Activated CD8-positive, alpha-beta T cell treated with anti-CD3 and anti-CD28 coated beads for 36 hours (primary cell): ENCODE measurements at places on chromosomes 6 and 20.

DNA sequence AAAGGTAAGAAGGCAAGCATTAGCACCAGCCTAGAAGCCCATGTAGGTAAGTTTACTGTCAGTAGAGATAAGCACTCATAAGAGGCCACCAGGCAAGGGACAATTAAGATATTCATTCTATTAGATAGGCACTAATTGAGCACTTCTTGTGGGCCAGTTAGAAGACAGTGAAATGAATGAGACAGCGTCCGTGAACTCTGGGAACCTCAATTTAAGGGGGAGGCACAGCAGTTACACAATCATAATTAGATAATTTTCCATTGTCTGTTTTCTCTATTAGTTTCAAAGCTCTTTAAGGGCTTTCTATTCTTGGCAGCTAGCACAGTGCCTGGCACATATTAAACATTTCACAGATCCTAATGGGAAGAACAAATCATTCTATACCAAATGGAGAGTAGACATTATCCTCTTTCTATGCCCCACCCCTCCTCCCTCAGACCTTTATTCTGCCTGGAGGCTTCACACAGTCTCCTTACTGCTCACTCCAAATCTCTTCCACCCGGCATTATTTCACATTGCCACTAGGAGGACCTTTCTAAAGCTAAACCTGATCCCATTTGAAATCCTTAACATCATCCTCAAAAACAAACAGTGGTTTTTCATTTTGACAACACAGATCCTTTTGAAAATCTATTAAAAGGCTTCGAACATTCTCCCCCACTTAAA lies 529.6 kb downstream of the ADGRB3 start:
- DNase-seq: no peak

- DNase-seq: peak; percentile 10
Observed at GRCh38 chr20:40265825-40266533, 423.1 kb downstream of the MAFB start.

DNA sequence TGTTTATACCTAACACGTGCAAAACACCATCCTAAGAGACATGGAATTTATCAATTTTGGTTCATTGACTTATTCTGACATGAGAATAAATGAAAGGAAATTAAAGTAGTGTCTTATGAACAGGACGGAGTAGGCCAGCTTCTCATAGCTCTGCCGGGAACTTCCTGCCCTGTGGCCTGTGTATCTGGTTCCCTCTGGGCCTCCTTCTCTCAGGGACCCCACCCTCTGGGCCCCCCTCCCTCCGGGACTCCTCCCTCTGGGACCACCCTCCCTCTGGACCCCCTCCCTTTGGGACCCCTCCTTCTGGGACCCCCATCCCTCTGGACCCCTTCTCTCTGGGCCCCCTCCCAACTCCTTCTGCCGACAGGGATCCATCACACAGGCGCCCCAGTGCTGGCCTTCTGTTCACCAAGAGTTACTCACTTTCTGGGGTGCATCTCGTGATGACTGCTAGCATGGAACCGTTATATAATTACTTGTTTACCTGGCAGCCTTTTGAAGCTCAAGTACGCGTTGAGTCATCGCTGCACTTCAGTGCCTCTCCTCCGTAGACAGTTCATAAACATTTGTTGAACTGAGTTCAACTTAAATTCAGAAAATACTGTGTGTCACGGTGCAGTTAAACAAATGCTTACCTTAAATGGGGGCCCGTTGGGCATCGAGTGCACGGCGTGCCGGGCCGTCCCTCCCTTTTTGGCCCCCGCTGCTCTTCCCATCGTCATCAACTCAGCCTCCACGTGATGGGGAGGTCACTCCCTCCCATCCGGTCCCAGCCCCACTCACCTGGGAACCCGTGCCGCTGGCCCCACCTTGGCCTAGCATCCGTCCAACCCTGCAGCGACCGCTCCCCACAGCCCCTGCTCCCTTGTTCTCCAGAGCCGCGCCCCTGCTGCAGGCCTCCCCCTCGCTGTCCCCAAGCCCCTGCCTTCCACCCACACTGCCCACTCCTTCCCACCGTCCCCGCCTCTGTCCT lies 8.1 kb downstream of the CCR6 start:
- DNase-seq: no peak

DNA sequence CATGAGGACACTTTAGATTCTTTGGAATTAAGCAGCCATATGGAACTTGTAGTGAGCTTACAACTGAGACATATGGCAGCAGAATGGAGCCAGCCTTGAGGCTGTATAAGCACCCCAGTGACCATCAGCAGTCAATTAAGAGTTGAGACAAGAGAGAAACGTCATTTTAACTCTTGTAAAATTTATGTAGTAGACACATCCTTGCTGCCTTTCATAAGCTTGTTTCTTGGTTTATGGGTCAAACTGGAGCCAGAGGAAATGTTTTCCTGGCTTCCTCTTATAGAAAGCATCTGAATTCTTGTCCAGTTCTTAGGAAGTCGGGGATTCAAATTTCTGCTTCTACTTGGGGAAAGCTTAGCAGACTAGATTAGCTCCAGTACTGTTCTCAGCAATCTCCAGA lies 745.1 kb upstream of the MARCKS start:
- DNase-seq: no peak

DNA sequence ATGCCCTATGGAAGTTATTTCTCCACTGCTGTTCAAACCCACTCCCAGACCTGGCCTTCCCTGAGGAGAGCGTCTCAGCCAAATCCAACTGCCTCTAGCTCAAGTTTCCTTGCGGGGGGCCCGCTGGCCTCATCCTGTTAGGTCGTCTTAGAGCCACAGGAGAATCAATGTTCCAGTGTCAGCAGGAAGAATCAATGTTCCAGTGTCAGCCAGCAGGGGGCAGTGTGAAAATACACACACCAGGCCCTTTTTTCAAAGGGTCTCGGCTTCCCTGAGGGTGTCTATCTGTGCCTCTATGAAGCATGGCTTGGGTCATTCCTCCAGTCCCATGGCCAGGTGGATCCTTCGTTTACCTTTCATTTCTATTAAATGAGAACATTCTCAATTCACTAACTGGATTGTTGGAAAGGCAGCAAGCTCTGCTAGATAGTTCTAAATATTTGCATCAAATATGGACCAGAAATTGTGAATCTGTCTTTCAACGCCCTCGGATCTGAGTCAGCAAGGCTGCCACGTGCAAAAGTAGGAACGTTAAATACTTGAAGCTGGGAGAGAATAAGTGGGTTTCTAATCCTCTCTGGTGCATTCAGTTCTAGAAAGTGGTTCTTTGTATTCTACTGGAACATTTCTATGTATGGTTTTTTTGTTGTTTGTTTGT lies 19.2 kb downstream of the PRND start:
- DNase-seq: peak; percentile 84

DNA sequence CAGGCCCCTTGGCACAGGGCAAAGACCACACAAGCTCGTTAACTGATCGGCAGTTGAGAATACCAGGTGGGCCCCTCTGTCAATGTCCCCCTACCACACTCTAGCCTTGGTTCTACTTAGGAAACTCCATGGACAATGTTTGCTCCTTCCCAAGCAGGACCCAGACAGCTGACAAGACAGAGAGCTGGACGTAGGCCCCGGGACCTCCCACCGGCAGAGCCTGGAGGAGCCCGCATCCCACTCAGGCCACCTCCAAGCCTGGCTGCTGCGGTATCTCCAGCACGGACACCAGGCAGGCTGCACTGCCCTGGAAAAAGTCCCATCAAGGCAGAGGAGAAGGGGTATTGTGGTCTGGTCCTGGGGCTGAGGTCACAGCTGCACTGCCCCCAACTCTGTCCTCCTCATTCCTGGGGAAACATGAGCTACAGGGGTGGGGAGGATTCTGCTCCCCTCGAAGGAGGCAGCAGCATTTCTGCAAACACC lies 6.2 kb upstream of the GRM4 start:
- DNase-seq: no peak

DNA sequence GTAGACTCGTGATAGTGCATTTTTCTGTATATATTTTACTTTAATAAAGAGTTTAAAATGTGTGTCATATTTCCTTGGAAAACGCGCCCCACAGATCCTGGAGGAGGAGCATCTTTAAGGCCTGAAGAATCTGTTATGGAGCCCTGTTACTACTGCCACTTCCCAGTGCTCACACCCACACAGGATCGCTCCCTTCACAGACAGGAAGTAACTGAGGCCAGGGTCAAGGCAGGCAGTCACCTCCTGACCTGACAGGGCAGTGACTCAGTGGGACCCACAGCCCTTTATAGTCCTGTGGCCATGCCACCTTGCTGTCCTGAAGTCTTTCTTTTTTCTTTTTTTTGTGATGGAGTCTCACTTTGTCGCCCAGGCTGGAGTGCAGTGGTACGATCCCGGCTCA lies 9.0 kb downstream of the RRBP1 start:
- no peak for DNase-seq

- DNase-seq: no peak
Observed at GRCh38 chr20:680638-681187, 5.1 kb upstream of the SCRT2 start.

- peak; percentile 47 for DNase-seq
Observed at GRCh38 chr20:48788486-48789072, 39.2 kb downstream of the PREX1 start.
